Breast epithelium (tissue), 4 donors: ENCODE measurements at places on chromosomes 2 and 18.

- no peak overlapping the region for H3K27ac ChIP-seq
- H3K4me1 ChIP-seq = peaks cover 7% of the 10 kb centered on the region
- no peaks in the 10 kb centered on the region for H3K36me3 ChIP-seq
Observed at GRCh38 chr2:239118675-239119211, 270.9 kb downstream of the TWIST2 start.

GRCh38 chr2:72956936-72957335, 39.6 kb downstream of the EMX1 start:
- no peaks in the 10 kb centered on the region for H3K27me3 ChIP-seq
- H3K4me3 ChIP-seq = no peak overlapping the region
- no peak overlapping the region for H3K27ac ChIP-seq
- H3K4me1 ChIP-seq = no peaks in the 10 kb centered on the region
- no peak for DNase-seq
- H3K36me3 ChIP-seq = no peaks in the 10 kb centered on the region

- H3K4me3 ChIP-seq = no peak overlapping the region
- no peak for DNase-seq
- H3K27ac ChIP-seq = no peak overlapping the region
- H3K27me3 ChIP-seq = no peaks in the 10 kb centered on the region
Observed at GRCh38 chr2:165666605-165667004, 127.4 kb downstream of the GALNT3 start.

DNA sequence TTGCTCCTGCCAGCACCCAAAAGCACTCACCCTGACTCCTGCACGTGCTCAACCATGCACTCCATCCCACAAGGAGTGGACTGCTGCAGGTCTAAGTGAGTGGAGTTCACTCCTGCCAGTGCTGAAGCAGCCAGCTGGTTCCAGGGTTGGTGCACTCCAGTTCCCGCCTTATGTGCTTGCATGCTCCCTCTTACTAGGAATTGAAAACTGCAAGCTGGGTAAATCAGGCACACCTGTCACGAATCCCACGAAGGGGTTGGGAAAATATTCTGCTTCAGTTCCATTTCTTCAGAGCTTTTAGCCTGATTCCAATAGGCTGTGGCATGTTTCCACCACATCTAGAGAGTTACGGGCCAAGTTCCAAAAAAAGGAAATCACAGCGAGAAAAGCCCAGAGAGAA, 1365.5 kb upstream of the CHAC2 start:
- no peaks in the 10 kb centered on the region for H3K4me1 ChIP-seq
- H3K4me3 ChIP-seq = no peak overlapping the region
- H3K27ac ChIP-seq = no peak overlapping the region
- H3K27me3 ChIP-seq = no peaks in the 10 kb centered on the region
- no peak for DNase-seq

- no peaks in the 10 kb centered on the region for H3K4me1 ChIP-seq
- no peak for DNase-seq
- H3K27ac ChIP-seq = no peak overlapping the region
- no peaks in the 10 kb centered on the region for H3K27me3 ChIP-seq
Observed at GRCh38 chr2:121634354-121635307, 14.6 kb downstream of the CLASP1 start.

- peak; percentile 68 for DNase-seq
- no peaks in the 10 kb centered on the region for H3K27me3 ChIP-seq
- peak overlapping the region; percentile 82 for H3K27ac ChIP-seq
- H3K36me3 ChIP-seq = no peaks in the 10 kb centered on the region
- no peak overlapping the region for H3K4me3 ChIP-seq
Observed at GRCh38 chr2:23286758-23287704, 97.9 kb upstream of the KLHL29 start.

- no peaks in the 10 kb centered on the region for H3K4me1 ChIP-seq
- no peak overlapping the region for H3K4me3 ChIP-seq
- H3K27ac ChIP-seq = no peak overlapping the region
Observed at GRCh38 chr2:196413821-196414274, 225.7 kb upstream of the CCDC150 start.

GRCh38 chr2:70111752-70112591, 24.7 kb downstream of the PCBP1 start:
- H3K27ac ChIP-seq = peak overlapping the region; percentile 33

DNA sequence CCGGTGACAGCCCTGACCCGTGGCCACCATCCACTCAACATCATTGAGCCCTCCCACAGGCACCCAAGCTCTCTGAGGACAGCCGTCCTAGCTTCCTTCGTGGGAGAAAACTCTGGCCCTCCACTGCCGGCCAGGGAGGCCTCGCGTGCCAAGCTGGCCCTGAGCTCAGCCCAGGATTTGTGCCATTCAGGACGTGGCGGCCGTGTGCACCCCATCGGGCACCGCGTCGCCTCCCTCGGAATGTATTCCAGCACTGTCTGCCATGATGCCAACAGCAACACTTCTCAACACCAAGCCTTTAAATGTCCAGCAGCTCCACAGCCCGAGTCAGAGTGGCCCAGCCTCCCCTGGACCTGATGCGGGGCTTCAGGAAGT, 35.7 kb downstream of the ZNF516 start:
- no peak for DNase-seq
- no peaks in the 10 kb centered on the region for H3K27me3 ChIP-seq
- peak overlapping the region; percentile 83 for H3K27ac ChIP-seq
- no peaks in the 10 kb centered on the region for H3K36me3 ChIP-seq
- no peaks in the 10 kb centered on the region for H3K4me1 ChIP-seq
- H3K4me3 ChIP-seq = no peak overlapping the region

DNA sequence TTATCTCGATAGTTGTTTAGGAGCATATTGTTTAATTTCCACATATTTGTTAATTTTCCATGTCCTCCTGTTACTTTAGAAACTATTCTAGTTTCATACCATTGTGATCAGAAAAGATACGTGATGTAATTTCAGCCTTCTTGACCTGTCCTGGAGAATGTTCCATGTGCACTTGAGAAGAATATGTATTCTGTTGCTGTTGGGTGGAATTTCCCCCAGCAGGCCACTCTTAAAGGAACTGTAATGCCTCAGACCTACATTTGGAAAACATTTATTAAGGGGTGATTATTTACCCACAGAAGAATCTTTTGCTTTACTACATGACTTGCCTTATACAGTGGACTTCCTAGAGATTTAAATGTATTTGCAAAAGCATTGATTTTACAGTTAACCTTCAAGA, 55.5 kb downstream of the LIMS1 start:
- no peaks in the 10 kb centered on the region for H3K36me3 ChIP-seq
- no peak overlapping the region for H3K27ac ChIP-seq
- DNase-seq = no peak
- H3K27me3 ChIP-seq = no peaks in the 10 kb centered on the region

DNA sequence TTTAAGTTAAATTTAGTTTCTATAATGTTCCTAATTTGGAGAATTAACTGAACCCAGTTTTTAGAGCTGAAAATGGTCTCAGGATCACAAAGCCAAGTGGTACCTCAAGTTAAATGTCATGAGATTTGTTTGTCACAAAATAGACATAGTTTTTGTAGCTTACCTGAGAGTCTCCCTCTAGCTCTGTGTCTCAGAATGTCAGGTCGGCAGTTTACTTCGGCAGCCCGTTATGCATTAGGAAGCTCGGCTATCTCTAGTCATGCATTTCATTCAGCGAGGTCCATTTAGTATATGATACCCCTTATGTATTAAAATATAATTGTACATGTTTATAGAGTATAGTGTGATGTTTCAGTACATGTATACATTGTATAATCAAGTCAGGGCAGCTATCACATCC, 155.6 kb downstream of the EML6 start:
- no peaks in the 10 kb centered on the region for H3K4me1 ChIP-seq
- DNase-seq = no peak
- no peak overlapping the region for H3K4me3 ChIP-seq
- no peaks in the 10 kb centered on the region for H3K36me3 ChIP-seq

DNA sequence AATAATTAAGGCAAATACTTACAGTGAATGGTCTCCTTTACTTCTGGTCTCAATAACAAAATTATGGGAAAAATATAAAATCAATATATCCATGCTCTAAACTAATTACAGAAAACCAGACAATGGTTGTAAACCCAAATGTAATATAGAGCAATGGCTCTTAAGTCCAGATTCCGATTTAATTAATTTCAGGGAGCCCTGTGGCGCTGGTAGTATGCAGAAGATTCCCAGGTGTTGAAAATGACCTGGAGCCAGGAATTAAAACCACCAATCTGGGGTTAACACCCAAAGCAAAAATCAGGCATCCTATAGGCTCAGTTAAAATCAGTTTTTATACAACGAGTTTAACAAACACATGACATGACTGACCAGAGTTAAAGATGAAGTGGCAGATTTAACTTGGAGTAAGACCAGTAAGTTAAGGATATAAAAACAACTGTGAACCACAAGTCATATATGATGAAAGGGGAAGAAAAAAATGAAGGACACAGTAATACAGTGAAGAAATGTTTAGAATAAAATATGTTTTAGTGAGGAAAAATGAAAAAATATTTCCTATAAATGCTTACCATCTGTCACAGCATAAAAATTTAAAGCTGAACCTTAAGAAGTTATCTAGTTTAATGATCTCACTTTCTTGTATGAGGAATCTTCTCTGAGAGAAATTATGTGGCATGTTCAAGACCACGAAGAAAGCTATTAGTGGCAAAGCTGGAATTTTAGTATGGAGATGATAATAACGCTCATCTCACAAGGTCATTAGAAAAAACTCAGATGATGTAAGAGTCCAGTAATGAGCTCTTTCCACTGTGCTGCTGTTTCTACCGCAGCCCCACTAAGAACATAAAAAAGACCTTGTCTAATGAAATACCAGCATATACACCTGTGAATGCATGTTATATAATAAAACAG, 45.8 kb upstream of the FLACC1 start:
- no peaks in the 10 kb centered on the region for H3K36me3 ChIP-seq
- H3K27me3 ChIP-seq = no peaks in the 10 kb centered on the region
- no peak for DNase-seq
- H3K4me1 ChIP-seq = no peaks in the 10 kb centered on the region
- no peak overlapping the region for H3K27ac ChIP-seq

- no peak for DNase-seq
- H3K27me3 ChIP-seq = no peaks in the 10 kb centered on the region
- no peak overlapping the region for H3K27ac ChIP-seq
- no peak overlapping the region for H3K4me3 ChIP-seq
- H3K4me1 ChIP-seq = no peaks in the 10 kb centered on the region
- no peaks in the 10 kb centered on the region for H3K36me3 ChIP-seq
Observed at GRCh38 chr2:13819896-13820295, 812.6 kb upstream of the LRATD1 start.

- H3K27me3 ChIP-seq = no peaks in the 10 kb centered on the region
- H3K27ac ChIP-seq = no peak overlapping the region
- no peaks in the 10 kb centered on the region for H3K36me3 ChIP-seq
- DNase-seq = no peak
- no peak overlapping the region for H3K4me3 ChIP-seq
Observed at GRCh38 chr2:59888706-59889105, 664.7 kb downstream of the BCL11A start.

DNA sequence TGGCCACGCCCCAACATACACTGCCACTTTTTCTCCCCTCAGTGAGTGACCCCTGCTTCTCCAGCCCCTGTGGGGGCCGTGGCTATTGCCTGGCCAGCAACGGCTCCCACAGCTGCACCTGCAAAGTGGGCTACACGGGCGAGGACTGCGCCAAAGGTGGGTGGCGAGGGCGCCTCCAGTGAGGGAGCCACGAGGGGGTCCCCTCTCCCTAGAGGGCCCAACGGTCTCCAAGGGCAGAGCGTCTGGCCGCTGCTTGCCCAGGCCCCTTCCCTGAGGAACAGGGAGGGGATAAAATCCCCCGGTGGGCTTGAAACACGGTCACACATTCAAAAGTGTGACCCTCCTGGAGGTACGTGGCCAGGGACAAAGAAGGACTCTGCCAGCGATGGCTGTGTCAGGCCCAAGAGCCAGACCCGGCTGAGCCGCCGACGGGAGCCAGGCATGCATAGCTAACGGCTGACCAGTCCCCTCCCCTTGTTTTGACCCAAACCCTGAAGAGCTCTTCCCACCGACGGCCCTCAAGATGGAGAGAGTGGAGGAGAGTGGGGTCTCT, 37.2 kb downstream of the MTERF4 start:
- no peaks in the 10 kb centered on the region for H3K36me3 ChIP-seq
- no peak overlapping the region for H3K27ac ChIP-seq
- H3K4me1 ChIP-seq = peaks cover 8% of the 10 kb centered on the region
- no peak for DNase-seq
- no peaks in the 10 kb centered on the region for H3K27me3 ChIP-seq

- H3K4me1 ChIP-seq = no peaks in the 10 kb centered on the region
- no peak overlapping the region for H3K4me3 ChIP-seq
- no peak overlapping the region for H3K27ac ChIP-seq
- no peak for DNase-seq
Observed at GRCh38 chr2:46200100-46200690, 97.0 kb upstream of the EPAS1 start.

- no peaks in the 10 kb centered on the region for H3K27me3 ChIP-seq
- DNase-seq = no peak
- H3K36me3 ChIP-seq = no peaks in the 10 kb centered on the region
Observed at GRCh38 chr2:112915300-112916144, 4.6 kb downstream of the IL37 start.

- H3K36me3 ChIP-seq = no peaks in the 10 kb centered on the region
- DNase-seq = no peak
- no peaks in the 10 kb centered on the region for H3K27me3 ChIP-seq
- no peak overlapping the region for H3K4me3 ChIP-seq
- H3K27ac ChIP-seq = no peak overlapping the region
Observed at GRCh38 chr2:111157071-111157661, 36.5 kb downstream of the BCL2L11 start.

DNA sequence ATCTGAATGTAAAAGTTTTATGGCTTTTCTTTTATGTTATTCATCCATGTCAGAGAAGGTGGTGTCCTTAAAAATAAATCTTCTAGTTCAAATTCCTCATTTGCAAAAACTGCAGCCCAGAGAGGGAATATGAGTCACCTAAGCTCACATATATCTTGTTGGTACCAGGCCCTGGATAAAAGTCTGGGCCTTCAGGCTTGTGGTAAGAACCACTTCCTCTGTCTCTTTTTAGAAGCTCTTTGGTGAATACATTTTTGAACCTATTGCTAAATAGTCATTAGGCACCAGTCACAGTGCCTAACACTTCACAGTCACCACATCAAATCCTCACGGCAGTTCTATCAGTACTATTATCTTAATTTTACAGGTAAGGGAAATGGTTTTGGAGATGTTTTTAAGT, 199.2 kb downstream of the KCNS3 start:
- H3K27me3 ChIP-seq = no peaks in the 10 kb centered on the region
- no peaks in the 10 kb centered on the region for H3K4me1 ChIP-seq
- H3K36me3 ChIP-seq = no peaks in the 10 kb centered on the region
- no peak overlapping the region for H3K27ac ChIP-seq
- no peak overlapping the region for H3K4me3 ChIP-seq
- no peak for DNase-seq

DNA sequence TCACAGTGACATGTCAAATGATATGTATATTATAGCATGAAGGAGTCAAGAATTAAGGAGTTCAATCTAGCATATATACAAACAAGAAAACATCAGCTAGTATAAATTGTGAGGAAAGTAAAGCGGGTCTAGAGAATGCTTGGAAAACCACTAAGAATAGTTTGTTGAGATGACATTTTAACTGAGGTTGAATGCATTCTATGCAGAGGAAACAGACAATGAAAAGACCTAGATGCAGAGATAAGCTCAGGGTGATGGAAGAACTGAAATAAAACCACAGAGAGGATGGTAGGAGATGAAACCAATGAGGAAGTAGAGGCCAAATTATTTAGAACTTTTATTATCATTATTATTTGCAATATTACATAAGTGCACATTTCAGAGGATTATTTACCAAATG, 803.6 kb upstream of the FANCL start:
- H3K36me3 ChIP-seq = no peaks in the 10 kb centered on the region
- no peaks in the 10 kb centered on the region for H3K27me3 ChIP-seq
- no peaks in the 10 kb centered on the region for H3K4me1 ChIP-seq
- no peak for DNase-seq

- H3K27me3 ChIP-seq = no peaks in the 10 kb centered on the region
- H3K4me1 ChIP-seq = no peaks in the 10 kb centered on the region
- no peak overlapping the region for H3K27ac ChIP-seq
- no peak overlapping the region for H3K4me3 ChIP-seq
Observed at GRCh38 chr18:58535340-58536201, 93.3 kb downstream of the ALPK2 start.
